Omental fat pad (tissue), 4 donors: ENCODE measurements at places on chromosomes 12 and 14.

DNA sequence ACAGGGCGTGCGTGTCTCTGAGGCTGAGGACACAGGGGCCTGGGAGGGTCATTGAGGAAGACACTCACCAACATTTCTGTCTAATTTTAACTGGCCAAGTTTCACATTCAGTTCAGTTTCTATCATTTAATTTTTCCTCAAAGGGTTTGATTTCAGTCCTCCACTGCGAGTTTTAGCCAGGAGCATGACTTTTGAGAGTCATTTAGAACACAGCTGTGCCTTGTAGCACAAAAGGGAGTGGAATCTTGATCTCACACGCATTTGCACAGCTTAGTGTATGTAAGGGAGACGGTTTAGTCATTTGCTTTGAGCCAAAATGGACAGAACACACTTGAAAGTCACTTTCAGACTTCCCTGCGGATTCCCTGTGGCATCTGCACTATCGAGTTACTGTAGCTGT, 1090.8 kb downstream of the BCL11B start:
- no peak for DNase-seq

DNA sequence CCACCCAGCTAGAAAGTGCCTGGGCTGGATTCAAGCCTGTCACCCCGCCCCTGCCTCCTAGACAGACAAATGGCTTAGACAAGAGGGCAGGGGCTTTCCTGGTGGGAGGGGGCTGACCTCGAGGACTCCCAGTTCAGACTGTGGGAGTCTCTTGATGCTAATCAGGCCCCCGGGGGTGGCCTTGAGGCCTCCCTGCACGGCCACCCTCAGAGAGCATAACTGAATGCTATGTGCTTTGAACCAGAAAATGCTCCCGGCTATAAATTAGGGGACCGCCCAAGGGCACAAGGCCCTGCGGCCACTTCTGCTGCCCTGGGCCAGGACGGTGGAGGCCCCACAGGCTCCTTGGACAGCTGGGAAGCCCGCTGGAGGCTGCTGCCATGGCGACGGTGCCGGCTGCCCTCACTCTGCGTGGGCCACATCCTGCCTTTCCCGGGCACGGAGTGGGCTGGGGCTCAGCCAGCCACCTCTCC, 111.0 kb upstream of the NCOR2 start:
- no peak for DNase-seq

DNA sequence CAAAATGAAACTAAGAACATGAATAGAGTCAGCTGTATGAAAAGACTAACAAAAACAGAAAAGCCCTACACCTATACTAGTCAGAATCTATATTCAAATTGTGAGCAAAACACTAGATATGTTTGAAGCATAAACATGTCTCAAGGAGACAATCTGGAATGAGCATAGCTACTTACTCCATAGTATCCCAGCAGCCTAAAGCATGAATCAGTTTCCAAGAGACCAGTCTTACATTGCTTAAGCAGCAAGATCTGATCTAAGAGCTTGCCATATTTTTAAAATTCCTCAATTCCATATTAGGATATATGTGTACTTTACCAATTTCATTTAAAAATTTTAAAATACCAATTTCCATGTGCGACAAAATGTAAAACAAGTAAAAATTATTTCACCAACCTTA, 7.7 kb downstream of the CAPS2 start:
- DNase-seq: no peak

GRCh38 chr12:124689631-124690030, 122.2 kb upstream of the NCOR2 start:
- no peak for DNase-seq

DNA sequence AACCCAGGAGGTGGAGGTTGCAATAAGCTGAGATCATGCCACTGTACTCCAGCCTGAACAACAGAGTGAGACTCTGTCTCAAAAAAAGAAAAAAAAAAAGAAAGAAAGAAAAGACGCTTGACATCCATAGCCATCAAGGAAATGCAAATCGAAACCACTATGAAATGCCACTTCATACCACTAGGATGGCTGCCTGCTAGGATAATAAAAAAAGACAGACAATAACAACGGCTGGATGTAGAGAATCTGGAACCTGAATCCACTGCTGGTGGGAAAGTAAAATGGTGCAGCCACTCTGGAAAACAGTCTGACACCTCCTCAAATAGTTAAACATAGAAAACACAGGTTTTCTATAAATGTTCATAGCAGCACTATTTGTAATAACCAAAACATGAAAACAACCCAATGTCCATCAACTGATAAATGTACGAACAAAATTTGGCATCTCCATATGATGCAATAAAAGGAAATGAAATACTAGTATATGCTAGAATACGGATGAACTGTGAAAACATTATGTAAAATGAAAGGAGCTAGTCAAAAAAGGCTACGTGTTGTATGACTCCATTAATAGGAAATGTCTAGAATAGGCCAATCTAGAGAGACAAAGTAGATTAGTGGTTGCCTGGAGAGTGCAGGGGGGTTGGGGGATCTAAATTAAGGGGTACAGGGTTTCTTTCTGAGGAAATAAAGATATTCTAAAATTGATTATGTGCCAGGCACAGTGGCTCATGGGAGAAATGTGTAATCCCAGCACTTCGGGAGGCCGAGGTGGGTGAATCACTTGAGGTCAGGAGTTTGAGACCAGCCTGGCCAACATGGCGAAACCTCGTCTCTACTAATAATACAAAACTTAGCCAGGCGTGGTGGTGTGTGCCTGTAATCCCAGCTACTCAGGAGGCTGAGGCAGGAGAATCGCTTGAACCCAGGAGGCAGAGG, 9.7 kb downstream of the WSB2 start:
- no peak for DNase-seq

GRCh38 chr12:123041042-123041531, 60.6 kb downstream of the ARL6IP4 start:
- no peak for DNase-seq

GRCh38 chr12:88432531-88433490, 147.5 kb downstream of the KITLG start:
- DNase-seq: no peak

DNA sequence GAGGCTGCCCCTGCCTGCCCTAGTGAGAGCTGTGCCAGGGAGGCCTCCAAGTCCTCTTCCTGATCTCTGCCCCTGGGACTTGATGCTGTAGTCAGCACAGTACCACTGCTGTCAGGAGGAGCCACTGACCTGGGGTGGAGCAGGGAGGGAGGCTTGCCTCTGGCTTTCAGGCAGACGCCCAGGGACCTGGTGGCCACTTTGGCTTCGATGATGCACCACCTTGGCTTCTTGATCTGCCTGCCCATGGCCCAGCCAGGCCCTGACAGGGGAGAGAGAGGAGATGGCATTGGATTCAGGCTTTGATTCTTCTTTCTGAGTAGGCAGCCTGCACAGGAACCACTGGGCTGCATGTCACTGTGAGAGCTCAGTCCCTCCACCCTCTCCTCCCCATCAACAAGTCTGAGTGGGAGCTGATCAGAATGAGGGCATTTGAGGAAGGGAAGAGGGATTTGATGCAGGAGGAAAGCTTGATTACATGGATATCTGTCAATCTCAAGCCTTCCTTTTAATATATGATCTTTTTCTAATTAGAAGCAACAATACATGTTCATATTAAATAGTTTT, 24.7 kb downstream of the TMEM63C start:
- DNase-seq: no peak

DNA sequence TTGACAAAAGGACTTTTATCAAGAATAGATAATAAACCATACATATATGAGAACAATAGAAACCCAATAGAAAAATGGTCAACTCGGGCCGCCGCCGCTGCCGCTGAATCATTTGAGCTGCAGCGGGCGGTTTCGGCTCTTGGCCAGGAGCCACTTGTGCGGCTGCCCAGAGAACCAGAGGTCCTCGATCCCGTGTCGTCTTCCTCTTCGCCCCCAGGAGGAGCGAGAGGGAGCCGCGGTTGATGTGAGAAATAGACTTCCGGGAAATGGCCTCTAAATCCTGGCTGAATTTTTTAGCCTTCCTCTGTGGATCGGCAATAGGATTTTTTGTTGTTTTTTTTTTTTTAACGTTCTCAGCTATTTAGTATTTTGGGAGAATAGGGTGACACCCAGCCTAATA, 44.8 kb downstream of the CPSF6 start:
- peak; percentile 44 for DNase-seq

GRCh38 chr12:92164712-92165111, 19.1 kb upstream of the BTG1 start:
- DNase-seq: no peak

DNA sequence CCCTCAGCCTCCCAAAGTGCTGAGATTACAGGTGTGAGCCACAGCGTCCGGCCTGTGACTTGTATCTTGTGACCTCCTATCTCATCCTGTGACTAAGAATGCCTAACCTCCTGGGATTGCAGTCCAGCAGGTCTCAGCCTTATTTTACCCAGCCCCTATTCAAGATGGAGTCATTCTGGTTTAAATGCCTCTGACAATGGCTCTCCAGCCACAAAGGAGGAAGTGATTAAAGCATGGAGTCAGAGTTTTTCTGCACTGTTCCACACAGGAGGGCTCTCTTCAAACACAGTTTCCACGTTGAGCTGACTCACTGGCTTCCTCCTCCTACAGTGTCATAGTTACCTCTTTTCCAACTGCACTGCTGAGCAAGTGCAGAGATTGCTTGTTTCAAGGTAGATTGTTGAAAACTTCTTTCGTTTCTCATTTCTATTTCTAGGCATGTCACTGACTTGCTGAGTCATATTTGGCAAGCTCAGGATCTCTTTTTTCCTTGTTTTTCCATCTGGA, 383.8 kb downstream of the PCNX1 start:
- no peak for DNase-seq

GRCh38 chr12:69252033-69252432, 12.7 kb downstream of the CPSF6 start:
- DNase-seq: no peak

DNA sequence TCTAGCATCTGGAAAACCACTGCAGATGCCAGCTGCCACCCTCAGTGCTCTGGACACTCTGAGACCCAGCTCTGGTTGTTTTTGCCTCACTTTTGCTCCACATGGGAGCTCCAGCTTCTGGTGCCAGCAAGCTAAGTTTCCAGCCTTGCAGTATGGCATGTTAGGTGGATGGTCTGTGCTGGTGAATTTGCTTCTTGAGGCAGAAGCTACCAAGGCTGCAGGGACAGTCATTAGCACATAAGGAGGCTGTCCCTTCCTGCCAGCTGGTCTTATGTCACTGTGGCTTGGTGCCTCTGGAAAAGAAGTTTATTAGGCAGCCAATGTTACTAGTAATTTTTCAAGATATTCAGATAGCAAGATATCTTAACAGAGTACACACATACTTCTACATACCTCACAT, 64.2 kb upstream of the CSRP2 start:
- DNase-seq: no peak

GRCh38 chr12:125310461-125310860, 245.2 kb downstream of the AACS start:
- DNase-seq: no peak
